H4 (cell line): ENCODE measurements at places on chromosomes 1 and 21. TPM values are rescaled to one million over a fixed set of nuclear protein-coding genes. Genes with fewer than 3 reads are reported as not detected.

GRCh38 chr1:198160222-198160621, 3.4 kb downstream of the NEK7 start:
- no peak for DNase-seq

DNA sequence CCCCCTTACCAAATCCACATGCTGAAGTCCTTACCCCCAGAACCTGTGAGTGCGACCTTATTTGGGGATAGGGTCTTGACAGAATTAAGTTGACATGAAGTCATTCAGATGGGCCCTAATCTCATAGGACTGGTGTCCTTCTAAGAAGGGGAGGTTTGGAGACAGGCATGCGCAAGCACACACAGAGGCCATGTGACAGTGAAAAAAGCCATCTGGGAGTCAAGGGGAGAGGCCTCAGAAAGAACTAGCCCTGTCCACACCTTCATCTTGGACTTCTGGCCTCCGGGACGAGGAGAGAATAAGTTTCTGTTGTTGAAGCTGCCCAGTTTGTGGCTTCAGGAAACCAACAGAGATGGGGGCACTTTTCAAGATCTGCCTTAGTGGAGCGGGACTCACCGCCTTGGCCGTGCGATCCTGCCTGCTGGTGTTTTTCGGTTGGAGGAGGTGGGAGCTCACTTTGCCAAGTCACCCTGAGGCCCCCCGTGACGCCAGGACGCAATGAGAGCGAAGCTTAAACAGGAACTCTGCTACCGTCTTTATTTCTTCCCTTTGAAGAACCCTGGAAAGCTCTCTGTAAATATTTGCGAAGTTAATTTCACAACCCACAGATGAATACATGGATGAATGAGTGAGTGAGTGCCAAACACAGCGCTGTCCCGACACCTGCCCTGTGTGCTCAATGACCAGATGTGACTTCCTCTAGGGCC, 42.5 kb upstream of the C1orf174 start:
- no peak for DNase-seq

GRCh38 chr1:183956559-183957188, 80.9 kb downstream of the COLGALT2 start:
- DNase-seq: peak; percentile 87

The SYNC gene
- total RNA-seq: 20.2 and 20.7 TPM in 2 replicates

The OR4F16 gene
- total RNA-seq: not detected in 2 replicates

The HORMAD1 gene
- not detected in 2 replicates for total RNA-seq

The KCNN3 gene
- total RNA-seq: 0.06 and 0.41 TPM in 2 replicates

- no peak for DNase-seq
These were observed 105.7 kb upstream of the TLR5 start for GRCh38 chr1:223248770-223249140.

GRCh38 chr1:214638459-214638807, 35.4 kb downstream of the CENPF start:
- no peak for DNase-seq

GRCh38 chr1:48552903-48553606, 81.1 kb upstream of the SPATA6 start:
- no peak for DNase-seq

DNA sequence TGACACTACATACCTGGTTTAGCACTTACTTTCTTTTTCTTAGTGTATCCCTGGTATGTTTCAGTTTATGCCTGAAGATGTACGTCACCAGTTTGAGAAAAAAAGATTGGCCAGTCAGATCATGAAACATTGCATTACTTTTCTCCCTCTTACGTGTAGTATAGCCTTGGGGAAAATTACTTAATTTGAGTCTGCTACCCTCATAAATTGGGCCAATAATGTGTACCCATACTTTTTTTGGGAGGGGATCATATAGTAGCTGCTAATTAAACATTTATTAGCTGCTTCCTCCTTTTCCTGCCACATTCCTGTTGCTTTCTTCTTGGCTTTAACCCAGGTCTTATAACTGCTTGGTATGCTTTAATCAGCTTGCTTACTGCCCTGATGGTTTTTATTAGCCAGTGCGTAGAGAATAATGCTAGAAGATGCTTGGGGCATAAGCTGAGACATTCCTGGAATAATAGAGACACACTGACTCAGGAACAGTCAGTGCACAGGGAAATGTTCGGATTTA, 32.1 kb downstream of the RABGAP1L start:
- DNase-seq: no peak

- DNase-seq: no peak
These were observed 9.8 kb downstream of the SAMD11 start for GRCh38 chr1:933603-933940.

- no peak for DNase-seq
These were observed 232.0 kb downstream of the SMYD3 start for GRCh38 chr1:246275036-246275435.

The ADAMTSL4 gene
- 0.80 and 1.1 TPM in 2 replicates for total RNA-seq

DNA sequence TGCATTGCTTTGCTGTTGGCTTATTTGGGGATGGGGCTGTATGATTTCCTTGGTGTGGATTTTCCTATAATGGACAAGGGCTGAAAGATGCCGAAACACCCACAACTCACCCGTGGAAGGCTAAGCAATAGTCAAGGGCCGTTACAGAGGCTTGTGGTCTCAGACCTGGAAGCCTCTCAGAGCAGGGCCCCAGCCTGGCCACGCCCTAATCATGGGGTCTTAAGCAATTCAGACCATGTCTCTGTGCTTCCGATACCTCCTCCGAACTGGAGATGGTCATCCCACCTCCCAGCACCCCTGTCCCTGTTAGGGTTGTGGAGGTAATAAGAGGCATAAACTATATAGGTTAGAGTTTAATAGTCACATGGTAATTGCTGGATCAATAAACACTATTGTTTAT, 3.4 kb downstream of the ABCG1 start:
- no peak for DNase-seq

DNA sequence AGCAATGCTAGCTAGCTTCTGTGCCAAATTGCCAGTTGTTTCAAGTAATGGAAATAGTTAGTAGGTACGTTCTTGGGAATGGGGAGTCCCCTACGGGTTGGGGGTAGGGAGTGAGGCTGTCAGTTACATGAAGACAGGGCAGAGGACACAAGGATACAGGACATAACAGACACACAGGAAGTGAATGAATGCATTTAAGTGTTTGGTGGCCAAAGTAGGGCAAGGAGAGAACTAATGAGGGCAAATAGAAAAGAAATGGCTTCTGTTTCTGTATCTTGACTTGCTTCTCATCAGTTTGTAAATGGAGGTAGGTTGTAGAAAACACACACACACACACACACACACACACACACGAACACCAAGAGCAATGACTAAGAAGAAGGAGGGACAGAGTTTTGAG, 142.2 kb downstream of the S1PR1 start:
- DNase-seq: no peak

DNA sequence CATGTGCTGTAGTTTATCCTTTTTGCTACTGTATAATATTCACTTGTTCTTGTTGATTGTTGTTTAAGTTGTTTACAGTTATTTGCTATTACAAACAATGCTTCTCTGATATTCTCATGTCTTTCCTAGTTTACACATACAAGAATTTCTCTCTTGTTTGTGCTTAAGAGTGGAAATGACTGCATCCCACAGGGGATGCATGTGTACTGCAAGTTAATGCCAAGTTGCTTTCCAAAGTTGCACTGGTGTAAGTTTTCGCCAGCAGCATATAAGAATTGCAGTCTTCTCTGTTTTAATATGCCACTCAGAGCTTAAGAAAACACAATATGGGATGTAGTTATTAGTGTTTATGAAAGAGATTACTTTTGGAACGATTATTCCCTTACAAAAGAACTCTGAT, 97.7 kb downstream of the NEK7 start:
- no peak for DNase-seq

DNA sequence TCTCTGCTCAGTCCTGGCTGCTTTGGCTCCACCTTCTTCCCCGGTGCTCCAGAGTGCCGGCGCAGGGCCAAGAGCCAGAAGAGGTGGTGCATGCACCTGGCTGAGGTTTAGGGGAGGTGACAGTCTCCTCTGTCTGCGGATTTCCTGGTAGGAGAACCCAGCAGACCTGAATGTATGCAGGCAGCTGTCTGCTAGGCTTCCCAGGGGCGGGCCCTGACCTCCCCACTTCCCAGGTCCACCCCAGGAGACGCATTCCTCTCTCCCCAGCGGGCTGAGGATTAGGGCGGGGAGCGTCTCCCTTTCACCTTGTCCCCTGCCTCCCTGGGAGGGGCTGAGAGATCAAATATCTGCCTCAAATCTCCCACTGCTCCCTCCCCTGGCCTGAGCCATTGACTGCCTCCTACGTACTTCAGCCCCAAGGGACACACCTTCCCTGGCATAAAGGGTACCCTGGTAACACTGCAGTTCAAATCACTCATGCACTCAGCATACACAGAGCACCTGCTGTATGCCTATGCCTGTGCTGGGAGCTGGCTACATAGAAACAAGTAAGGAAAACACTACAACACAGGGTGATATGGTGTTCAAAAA, 27.5 kb downstream of the DMBX1 start:
- DNase-seq: no peak

- DNase-seq: no peak
These were observed 123.8 kb upstream of the PRDX6 start for GRCh38 chr1:173353350-173353749.

- no peak for DNase-seq
These were observed 79.2 kb upstream of the SAMD11 start for GRCh38 chr1:844472-845026.

The PRRX1 gene
- total RNA-seq: 0.10 TPM in 1 of 2 replicates, not detected in the other

DNA sequence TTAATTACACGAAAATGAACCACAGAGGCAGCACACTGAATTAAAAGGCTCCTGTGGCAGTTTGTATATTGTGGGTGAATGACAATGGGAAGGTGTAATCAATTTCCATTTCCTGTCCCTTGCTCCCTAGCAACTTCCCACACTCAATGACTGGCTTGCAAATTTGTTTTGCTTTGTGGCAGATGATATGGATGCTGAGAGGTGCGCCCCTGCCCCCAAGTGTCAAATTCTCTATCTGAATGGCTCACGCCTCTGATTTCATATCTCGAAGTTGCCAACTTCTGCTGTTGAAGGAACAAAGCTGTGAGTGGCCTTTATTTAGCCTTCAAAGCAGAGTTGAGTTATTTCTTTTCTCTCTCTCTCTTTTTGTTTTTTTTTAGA, 86.0 kb downstream of the FOXD2 start:
- DNase-seq: no peak

DNA sequence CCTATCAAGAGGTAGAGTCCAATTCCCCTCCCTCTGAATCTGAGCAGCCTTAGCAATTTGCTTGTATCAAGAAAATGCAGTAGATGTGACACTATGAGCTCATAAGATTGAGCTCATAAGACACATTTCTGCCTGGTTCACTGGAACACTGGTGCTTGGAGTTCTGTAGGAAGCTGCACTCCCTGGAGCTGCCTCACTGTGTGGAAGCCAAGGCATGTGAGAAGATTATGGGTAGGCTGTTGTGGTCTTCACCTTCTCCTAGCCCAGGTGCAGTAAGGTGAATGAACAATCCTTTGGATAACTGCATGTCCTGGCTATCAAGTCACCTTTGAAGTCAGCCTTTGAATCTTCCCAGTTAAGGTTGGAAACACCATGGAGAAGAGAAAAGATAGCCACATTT, 67.3 kb downstream of the PLPPR5 start:
- no peak for DNase-seq

DNA sequence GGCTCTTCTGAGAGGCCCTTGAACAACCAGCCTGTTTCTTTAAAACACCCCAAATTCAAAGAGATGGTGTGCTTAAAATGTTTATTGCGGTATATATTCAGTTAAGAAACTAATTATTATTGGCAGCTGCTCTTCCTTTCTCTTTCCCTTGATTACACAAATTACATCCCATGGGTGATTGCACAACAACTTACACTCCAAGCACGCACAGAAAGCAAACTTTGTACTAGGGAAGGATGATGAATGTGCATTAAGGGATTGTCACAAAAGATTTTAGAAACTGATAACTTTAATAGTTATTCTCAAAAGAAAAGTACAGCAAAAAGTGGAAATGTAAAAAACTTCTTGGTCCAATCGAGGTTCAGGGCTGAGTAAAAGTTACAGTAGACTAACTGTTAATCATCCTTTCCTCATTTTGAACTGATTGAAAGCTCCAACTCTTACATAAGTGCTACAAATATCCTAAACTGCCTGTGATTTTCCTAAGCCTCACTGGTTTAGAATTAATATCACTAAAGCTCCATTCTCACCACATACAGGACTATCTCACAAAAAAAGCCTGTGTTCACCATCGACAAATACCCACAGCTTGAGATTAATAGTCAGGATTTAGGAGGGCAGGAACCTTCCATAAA, 153.4 kb downstream of the TTLL7 start:
- peak; percentile 3 for DNase-seq
